ENCODE measurements at places on chromosomes 5 and 9.

GRCh38 chr5:126482591-126482990, 59.4 kb downstream of the GRAMD2B start:
- DNase-seq, result no peak

- no peak for DNase-seq
These were observed 943.1 kb downstream of the NR2F1-AS1 start for GRCh38 chr5:92637960-92638359.

DNA sequence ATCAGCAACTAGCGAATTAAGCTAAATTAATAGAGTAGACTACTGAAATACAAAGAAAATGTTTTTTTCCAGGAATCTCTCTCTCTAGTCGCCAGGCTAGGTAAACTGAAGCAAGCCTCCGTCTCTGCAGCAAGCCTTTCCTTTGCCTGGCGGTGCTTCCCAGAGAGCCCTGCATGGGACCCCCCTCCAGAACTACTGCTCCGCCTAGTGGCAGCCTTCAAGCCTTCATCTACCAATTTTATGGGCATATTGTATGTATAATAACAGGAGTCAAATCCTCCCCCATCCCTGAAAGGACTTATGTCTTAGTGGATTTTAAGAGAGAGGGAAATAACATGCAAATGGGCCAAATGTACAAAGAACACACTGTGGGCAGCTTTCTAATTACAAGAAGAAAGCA, 241.9 kb downstream of the SAXO1 start:
- peak; percentile 13 for DNase-seq

DNA sequence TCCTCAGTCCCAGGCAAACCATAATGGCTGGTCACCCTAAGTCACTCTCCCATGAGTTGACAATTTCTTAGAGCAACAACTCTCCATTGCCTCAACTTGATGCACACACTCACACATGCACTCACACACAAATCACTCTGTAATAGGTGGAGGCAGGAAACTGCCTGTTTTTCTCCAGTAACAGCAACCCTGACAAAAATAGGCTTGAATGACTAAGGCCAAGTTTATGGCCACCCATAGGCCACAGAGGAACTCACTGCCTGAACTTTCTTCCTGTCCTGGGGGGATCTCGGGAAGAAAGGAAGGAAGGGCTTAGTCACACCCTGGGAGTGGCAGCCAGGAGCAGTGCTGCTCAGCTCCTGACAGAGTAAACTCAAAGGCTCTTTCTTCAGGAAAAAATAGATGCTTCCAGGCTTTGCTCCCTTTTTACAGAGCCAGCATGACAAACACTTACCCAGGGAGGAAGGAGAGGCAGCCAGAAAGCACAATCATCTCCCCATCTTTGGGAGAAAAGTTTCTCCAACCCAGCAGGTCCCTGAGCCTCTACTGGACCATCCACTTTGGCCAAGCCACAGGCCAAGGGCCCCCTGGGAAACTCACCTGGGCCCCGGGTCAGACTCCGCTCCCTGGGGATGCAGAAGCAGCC, 368 bp downstream of the SH3TC2 start:
- peak; percentile 88 for DNase-seq

DNA sequence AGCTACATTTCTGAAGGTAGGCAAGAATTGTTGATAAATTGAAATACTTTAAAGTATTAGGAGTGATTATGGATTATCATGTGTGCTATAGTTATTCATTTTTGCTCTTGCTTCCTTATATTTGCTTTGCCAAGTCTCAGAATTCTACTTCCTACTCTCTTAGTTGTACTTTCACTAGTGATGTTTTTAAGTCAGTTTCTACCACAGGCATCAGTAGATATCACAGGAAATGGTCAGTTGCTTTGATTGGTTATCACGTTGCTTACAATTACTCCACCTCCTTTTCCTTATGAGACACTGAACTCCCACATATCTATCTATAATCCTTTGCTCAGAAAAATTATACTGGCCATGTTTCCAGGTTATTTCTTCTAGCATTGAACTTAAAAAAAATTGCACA, 472.8 kb downstream of the DMRTA1 start:
- DNase-seq, result no peak

DNA sequence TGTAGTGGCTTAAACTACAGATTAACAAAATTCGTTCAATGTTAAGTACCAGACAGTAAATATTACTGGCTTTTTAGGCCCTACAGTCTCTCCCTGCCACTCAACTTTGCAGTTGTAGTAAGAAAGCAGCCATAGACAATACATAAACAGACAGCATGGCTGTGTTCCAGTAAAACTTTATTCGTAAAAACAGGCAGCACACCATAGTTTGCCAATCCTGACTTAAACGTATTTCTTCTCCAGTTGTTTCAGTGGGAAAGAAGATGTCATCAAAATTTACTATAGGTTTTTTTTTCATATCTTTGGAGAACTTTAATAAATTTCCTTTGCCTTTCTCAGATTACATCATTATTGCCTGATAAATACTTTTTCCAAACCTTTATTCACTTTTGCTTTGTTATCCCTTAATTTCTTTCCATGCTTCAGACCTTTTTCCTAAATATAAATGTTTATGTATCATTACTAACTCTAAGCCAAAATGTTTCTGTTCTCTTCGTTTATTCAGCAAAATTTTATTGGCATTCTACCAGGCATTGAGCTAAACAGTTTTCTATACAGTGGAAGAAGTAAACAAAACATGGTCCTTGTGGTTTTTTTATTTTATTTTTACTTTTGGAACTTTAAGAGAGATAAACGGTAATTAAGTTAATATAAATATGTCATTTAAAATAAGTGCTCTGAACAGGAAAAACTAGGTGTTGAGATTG, 64.5 kb downstream of the SLF1 start:
- no peak for DNase-seq

GRCh38 chr9:110036286-110036685, 171.7 kb downstream of the C9orf152 start:
- no peak for DNase-seq

DNA sequence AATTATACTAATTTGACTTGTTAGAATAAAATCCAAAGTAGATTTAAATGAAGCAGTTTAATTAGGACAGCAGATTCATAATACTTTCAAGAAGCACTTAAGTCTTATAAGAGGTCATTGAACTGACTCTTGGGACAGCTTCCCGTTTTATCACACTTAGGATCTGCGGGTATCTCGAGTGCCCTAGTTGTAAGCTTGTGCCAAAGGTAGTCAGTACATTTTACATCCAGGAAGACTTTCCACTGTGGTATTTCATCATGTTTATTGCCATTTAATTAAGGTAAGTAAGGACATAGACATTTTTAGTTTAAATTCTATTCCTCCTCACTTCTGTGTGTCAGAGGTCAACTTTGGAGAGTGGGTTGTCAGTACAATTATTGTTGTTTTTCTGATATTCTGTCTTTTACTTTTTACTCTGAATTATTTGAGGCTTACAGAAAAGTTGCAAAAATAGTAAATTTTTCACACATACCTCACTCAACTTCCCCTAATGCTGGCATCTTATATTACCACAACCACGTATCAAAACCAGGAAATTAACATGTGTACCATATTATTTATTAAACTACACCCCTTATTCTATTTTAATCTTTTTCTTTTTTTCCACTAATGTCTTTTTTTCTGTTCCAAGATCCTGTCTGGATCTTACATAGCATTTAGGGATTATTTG, 7.5 kb upstream of the ZNF367 start:
- DNase-seq, result no peak

DNA sequence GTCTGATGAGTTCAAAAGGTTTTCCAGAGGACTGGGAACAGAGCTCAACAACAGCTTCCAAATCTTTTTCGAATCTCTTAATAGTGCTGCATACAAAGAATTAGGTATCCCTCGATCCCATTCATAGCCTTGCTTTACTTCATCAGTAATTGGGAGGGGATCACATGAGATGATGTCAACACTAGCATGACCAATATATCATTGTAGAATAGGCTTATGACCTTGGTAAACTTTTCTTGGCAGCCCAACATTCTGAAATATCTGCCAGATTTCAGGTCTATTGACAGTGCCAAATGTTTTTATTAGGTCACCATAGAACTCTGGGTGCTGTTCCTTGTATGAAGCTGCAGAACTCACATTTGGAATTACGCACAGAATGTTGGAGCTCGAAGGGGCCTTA, 228.9 kb downstream of the FGF10 start:
- no peak for DNase-seq

GRCh38 chr5:66139318-66139712, 4.8 kb upstream of the SREK1 start:
- no peak for DNase-seq

DNA sequence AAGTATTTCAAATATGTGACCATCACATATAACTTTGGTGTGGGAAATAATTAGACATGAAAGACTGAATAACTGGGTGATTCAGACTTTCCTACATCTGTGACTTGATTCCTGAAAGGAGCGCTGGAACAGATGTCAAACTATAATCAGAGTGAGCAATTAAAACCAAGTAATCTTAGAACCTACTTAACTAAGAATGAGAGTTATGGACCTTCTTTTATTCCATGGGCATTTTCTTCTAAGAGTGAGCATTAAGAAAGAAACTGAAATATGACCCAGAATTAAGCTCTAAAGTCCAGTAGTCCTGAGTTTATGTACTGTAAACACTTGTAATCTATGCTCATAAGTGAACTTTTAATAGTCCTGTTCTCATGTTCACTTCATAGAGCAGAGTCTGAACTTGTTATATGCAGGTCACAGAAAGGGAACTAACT, 68.4 kb downstream of the PAM start:
- peak; percentile 78 for DNase-seq

DNA sequence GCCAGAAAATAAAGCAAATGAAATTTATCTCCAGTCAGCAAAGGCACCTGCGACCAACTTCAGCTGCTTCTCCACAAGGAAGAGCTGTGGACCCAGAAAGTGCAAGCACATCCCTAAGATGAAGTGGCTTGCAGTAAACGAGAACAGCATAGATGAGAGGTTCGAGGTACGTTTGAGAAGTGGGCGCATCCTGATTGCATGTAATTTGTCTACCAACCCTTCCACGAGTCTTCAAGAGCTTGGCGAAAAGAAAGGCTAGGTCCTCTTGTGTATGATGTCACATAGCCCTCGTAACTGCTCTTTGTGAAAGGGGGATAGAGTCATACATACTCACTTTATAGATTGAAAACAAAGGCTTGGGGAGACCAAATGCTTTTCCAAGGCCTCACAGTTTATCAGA, 6.0 kb upstream of the LCP2 start:
- DNase-seq, result no peak

- no peak for DNase-seq
These were observed 50.7 kb downstream of the SPEF2 start for GRCh38 chr5:35668319-35668718.

DNA sequence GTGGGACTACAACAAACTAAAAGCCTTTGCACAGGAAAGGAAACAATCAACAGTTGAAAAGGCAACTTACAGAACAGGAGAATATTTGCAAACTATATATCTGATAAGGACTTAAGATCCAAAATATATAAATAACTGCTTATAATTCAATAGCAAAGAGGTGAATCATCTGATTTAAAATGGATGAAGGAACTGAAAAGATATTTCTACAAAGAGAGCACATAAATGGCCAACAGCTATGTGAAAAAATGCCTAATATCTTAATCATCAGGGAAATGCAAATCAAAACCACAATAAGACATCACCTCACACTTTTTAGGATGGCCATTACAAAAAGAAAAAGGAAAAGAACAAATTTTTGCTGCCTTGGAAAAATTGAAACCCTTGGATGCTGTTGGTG, 100.4 kb downstream of the LURAP1L start:
- DNase-seq, result peak; percentile 68

DNA sequence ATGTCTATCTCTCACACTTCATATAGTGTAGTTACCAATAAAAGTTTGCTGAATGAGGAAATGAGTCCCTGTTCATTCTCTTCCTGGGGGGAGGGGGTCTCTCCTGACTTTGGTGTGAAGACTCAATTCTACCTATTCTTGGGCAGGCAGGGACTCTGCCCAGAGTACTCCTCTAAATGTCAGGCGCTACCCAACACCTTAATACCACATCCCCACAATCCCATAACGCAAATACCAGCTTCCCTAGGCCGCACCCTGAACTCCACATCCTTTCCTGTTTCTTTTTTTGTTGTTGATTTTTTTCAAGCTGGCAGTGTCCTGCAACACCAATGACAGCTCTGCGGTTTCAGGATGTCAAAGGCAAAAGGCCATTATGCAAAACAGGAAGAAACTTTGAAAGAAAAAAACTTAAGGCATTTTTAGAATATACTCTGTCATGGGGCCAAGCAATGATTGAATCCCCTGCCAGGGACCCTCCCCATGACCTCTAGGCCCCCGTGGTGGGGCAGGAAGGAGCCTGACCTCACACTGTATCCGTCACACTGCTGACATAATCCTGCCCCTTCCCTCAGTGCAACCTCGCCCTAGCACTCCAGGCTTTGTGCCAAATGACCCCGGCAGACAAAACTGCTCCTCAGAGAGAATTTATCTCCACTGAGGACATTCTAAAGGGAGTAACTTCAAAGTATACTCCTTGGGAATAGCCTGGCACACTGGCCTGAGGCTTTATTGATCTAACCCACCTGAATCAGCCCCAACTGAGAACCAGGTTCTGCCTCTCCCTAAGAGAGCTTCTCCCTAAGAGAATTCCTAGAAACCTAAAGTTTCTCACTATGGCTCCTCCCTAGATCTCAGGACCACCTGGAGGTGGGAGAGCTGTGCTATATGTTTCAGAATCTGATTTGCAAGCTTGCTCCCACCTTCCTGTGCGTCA, 8.0 kb downstream of the B4GALT1 start:
- DNase-seq, result no peak

GRCh38 chr9:4935001-4935672, 49.9 kb upstream of the JAK2 start:
- DNase-seq, result no peak

DNA sequence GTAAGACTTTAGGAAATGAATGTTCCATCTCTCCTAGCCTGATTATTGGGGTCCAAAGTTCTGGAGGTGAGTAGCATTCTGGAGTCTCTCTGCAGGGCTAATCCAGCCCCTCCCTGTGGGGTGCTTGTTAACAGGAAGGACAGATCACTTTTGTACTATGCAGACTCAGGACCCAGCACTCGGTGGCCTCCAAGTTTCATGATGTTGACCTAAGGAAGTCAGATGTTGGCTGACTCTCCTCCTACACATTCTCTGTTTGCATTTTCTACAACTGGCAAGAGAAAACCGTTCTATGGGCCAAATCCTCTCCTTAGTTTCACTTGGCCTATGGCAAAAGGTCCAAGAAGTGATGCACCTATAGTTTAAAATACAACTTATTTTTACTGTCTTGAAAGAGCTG, 5.5 kb upstream of the PDE8B start:
- DNase-seq, result no peak

DNA sequence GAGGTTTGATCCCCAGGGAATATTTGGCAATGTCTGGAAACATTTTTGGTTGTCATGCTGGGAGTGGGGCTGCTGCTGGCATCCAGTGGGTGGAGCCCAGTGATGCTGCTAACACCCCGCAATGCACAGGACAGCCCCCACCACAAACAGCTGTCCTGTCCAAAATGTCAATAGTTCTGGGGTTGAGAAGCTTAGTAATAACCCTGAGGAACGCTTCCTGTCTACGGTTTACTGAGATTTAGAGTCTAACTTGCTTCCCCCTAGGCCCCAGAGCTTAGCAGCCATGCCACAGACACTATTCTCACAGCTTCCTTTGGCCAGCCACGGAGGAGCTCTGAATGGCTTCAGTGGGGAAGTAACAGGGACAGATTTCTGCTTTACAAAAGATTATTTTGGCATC, 66.5 kb downstream of the MSX2 start:
- no peak for DNase-seq

Data from fibroblast of upper back skin (primary cell).